NCI-H446 (cell line): ENCODE measurements at places on chromosomes 2 and 18.
A peak's percentile ranks its signal among the peaks of the same experiment; 100 is the strongest.

- no peak for DNase-seq
These were observed 78.0 kb upstream of the BZW1 start for GRCh38 chr2:200733713-200734198.

DNA sequence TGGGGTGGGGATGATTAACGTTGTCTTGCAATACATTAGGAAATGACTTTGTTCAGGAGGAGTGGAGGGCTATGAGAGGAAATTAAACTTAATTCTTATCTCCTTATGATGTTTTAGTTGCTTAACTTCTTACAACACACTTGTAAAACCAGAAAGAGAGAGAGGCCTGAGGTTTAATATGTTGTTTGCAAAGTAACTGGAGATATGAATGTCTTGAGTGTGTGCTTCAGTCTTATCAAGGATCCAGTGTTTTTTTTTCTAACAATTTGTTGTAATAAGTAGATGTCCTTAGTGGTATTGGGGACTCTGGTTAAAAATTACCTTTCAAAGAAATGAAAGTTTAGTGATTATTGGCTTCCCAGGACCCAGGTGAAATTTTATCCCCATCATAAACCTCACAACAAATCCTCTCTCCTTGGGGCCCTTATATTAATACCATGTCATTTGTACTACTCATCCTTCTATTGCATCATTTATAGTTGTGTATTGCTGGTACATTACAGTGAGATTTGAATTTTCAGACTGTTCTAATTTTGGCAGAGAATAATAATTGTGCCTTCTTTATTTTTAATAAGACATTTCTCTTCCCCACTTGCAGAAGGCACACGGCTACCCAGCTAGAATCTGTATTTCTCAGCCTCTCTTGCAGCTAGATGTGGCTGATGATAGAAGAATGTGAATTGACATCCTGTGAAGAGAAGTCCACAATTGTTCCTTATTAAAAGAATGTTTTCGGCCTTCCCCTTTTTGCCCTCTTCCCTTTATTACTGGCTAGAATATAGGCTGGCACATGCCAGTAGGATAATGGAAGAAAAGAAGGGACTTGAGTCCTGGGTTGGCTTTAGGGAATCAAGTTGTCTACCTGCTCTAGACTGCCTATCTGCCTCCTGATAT is 91.9 kb upstream of the CXCR4 start:
- DNase-seq, result no peak

GRCh38 chr2:24711865-24712264 is 81.3 kb downstream of the PTRHD1 start:
- no peak for DNase-seq

DNA sequence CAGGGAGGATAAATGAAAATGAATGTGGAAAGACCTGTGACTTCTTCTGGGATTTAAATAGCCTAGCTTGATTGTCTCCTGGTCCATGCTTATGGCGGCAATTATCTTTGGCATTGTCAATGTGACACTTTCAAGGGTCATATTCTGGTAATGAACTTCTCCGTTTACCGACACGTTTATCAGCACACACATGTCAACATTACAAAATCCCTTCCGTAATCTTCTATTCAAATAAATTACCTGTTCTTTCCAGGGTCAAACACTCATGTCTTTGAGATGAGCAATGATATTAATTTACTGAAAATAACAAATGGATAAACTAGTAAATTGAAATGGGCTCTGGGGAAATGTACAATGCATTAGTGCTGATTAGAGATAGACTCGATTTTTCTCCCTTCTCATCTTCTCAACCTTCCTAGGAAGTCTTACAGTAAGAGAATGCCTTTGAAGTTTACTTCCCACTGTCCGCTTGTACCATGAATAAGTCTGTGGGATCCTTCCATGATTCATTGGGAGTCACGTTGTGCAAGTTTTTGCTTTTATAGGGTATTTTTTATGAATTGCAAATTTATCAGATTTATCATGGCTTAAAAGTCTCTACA is 646.3 kb upstream of the LRATD1 start:
- DNase-seq, result no peak

GRCh38 chr2:108115868-108116267 is 123.9 kb upstream of the SULT1C3 start:
- DNase-seq, result no peak

- no peak for DNase-seq
These were observed 87.4 kb downstream of the EML4 start for GRCh38 chr2:42256505-42256904.

DNA sequence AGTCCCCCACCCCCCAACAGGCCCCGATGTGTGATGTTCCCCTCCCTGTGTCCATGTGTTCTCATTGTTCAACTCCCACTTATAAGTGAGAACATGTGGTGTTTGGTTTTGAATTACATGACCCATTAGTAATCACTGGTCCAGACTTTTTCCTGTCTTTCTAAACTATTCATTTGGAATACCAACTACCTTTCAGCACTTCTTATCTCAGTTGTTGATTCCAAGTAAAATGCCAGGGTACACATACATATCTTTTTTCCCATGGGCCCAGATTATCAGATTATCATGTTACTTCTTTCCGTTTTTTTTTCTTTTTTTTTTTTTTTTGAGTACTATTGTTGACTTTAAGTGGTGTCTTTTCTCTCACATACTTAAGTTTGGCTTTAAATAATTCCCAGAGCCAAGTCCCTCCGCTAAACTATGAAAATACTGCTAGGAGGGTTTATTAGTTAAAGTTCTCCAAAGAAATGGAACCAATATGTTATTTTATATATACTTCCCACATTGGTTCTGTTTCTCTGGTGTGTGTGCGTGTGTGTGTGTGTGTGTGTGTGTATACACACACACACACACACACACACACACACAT is 389.3 kb downstream of the IRS1 start:
- DNase-seq, result no peak

DNA sequence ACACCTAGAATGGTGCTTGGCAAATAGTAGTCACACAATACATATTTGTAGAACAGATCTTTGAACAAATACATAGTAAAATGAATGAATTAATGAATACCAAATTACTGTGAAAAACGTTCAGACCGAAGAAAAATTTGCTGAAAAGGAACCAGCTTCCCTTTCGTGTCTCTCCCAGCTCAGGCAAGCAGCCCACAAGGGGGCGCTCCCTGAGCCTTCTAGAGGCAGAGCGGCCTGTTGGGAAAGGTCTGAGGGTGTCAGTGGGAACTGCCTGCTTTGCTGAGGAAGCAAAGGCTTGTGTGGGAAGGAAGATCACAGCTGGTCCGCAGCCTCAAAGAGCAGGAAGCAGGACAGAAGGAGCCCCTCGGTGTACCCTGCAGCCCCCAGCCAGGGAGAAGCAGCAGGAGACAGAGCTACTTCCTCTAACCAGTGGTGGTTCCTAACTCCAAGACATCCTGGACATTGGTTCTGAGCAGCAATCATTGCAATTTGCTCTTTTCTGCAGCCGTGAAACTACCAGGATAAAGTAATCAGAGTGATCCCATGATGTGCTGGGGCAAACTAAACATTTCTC is 231.1 kb downstream of the ANKRD30B start:
- peak; percentile 18 for DNase-seq

DNA sequence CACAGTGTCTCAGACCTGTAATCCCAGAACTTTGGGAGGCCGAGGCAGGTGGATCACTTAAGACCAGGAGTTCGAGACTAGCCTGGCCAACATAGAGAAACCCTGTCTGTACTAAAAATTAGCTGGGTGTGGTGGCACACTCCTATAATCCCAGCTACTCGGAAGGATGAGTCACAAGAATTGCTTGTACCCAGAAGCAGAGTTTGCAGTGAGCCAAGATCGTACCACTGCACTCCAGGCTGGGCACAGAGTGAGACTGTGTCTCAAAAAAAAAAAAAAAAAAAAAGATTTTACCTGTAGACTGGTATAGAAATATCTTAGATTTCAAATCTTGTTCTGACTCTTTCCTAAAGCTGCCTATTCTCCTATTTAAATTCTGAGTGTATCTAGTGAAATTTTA is 7.2 kb upstream of the KLHL29 start:
- no peak for DNase-seq

- no peak for DNase-seq
These were observed 167.2 kb downstream of the TRIB2 start for GRCh38 chr2:12883906-12884305.

DNA sequence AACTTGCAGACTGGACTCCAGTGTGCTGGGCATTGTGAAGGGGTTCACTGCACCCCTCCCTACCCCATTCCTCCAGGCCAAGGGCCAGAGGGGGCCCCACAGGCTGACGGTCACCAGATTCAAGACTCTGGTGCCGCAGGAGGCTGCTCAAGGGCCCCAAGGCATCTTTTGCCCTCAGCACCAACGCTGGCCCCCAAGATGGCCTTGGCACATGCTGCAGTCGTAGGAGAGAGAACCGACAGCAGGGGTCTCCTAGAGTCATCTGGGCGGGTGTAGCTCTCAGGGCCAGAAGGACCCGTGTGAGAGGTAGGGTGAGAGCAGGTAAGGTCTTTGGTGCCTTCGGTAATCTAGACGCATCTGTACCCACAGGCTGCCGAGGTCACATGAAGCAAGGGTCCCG is 18.7 kb upstream of the ODC1 start:
- DNase-seq, result no peak

DNA sequence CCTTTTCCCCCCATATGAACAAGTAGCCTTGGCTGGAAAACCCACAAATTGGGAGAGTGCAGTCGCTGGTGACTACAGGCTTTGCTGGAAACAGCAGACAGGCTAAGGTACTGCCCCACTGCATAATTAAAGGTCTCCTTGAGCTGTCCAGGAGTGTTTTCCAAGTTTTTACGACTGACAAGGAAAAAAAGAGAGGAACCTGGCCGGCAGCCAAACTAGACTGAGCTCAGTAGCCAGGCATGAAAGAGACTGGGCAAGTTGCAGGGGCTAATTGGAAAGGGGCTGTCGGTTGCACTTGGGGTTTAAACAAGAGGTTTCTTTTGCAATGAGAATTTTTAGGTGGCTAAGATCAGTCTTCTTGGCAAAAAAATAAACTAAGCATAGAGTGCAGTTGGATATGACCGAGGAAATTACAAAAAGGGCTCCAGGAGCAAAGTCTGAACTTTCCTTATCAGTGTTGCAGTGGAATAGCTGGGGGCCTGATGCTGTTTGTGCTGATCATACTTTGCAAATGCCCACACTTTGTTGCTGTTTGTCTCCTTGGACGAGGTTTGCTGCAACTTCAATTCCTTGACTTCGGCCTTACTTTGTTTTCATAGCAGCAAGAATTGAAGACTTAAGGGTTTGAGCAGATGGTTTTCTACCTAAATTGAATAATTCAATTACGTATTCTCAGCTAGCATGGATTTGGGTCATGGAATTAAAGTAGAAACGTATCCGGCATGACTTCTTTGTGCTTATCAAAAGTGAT is 2.1 kb downstream of the GULP1 start:
- peak; percentile 92 for DNase-seq

GRCh38 chr2:174561283-174561971 is 36.2 kb downstream of the WIPF1 start:
- DNase-seq, result peak; percentile 78

- DNase-seq, result no peak
These were observed 289.6 kb upstream of the SLC8A1 start for GRCh38 chr2:40741532-40741931.

DNA sequence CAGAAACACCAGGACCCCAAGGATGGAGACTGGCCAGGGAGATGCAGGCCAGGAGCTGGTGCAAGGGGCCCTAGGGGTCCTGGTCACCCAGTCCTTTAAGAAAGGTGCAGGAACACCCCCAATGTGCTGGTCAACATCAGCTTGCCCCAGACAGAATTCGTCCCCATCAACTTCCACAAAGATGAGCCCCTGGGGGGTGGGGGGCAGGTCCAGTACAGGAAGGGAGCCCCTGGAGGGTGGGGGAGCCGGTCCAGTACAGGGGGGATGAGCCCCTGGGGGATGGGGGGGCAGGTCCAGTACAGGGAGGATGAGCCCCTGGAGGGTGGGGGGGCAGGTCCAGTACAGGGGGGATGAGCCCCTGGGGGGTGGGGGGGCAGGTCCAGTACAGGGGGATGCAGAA is 160.7 kb upstream of the SALL3 start:
- no peak for DNase-seq

DNA sequence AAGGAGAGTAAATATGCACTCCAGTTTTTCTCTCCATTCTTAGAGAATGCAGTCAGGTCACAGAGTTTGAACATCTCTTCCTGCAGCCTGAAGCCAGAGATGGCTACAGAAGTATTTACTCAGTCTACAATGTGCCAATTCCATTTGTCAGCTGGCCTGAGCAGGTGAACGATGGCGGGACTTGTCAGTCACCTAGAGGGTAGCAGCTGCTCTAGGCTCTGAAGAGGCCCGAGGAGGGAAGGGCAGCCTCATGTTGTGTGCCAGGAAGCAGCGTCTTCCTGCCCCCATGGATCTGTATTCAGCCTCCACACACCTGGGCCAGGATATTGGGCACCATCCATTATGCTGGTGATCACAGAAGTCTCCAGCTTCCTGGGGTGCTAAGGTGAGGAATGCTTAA is 316.7 kb upstream of the CHAC2 start:
- no peak for DNase-seq
